Activated CD4-positive, alpha-beta memory T cell treated with anti-CD3 and anti-CD28 coated beads for 36 hours (primary cell): ENCODE measurements at places on chromosomes 1 and 21.

GRCh38 chr1:235597867-235598553, 51.6 kb downstream of the GNG4 start:
- DNase-seq, result no peak

DNA sequence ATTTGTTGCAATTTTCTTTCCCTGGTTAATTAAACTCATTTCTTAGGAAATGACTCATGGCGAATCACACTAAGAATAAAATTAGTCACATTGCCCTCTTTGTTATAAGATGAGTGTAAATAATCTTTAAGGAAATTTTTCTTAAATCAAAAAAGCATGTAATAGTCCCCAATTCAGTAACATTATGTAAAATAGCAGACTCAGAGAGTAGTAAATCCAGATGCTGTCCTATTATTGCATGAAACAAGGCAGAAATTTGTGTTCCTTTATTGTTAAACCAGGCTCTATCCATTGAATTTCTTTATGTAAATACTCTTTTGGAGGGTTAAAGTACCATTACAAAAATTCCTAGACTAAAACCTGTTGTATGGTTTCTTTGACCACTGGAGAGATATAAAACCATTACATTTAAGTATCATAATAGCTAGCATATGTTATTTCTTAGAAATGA, 154.5 kb upstream of the C1orf87 start:
- DNase-seq, result no peak

DNA sequence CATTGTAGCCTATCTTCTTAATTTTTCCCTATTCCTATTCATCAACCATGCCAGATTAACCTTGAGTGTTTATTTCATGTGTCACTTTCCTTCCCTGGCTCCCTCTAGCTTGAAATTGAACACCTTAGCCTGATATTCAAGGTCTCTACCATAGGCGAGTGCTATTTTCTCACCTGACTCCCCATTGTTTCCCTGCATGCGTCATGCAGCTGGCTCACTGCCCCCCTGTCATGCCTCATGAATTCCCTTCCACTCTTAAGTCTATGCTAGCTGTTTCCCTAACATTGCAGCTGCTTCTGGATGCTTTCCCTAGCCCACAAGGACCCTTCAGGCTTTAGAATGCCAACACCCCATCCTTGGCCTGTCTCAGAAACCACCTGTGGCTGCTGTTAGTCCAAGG, 56.7 kb upstream of the CD1D start:
- DNase-seq, result no peak

GRCh38 chr1:12596007-12596821, 21.8 kb downstream of the DHRS3 start:
- no peak for DNase-seq

DNA sequence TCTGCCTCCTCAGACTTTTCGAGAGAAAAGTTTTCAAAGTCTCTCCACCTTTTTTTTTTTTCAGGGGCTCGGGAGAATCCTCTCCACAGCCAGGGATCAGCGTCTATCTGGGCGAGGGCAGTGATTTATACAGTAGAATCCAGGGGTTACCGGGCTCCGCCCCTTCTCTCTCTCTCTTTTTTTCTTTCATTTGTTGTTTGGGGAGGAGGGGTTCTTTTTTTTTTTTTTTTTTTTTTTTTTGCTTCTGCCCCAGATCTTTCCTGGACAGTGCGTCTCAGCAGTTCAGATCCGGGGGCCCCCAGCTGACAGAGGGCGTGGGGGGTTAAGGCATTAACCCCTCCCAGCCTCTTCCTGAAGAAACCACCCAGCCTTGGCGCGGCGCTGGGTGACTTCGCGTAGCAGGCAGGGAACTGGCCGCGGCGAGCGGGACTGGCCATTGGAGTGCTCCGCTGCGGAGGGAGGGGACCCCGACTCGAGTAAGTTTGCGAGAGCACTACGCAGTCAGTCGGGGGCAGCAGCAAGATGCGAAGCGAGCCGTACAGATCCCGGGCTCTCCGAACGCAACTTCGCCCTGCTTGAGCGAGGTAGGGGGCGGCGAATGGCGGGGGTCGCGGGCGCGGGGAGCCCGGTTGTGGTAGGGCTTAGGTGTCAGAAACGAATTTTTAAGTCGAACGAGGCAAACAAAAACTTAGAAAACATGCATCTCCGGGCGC, at the start of gene S1PR1:
S1PR1 (plus strand) TSS at position 504 of the 713 bp plus-strand sequence. CDS start 1,966 bp downstream, outside the sequence.
- DNase-seq, result peak; percentile 88

DNA sequence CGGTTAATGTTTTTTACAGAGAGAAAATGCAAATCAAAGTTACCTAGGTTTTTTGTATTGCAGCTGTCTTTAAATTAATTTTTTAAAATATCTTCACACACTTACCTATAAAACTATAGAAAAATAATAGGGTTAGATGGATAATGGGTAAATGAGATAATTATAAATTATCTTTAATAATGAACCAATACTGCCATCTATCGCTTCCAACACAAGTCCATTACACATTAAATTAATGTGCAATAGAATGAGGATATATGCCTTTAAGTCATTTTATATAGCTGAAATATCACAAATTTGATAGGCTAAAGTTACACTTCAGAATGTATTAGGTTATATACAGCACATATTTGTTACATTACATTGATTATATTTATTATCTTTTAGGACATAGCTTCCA, 2212.8 kb downstream of the MRPL39 start:
- DNase-seq, result no peak

DNA sequence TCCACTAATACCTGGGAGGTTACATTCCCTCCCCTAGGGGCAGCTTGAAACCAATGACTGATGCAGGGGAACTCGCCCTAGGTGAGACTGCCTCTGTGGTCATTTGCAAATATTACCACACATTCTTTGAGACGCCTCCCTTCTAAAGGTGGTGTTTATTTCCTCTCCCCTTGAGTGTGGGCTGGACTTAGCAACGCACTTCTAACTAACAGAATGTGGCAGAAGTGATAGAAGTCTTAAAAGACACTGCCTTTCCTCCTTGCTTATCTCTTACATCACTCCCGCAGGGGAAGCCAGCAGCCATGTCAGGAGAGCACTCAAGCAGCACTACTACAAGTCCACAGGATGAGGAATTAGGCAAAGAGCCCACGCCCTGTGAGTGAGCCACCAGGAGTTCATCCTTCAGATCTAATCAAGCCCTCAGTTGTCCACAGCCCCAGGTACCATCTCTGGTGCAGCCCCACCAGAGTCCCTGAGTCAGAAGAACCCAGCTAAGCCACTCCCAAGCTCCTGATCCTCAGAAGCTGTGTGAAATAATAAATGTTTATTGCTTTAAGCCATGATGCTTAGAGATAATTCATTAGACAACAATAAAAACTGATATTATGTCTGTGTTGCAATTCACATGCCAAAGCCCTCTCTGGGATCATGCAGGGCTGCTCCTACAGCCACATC, 14.8 kb upstream of the MATN1 start:
- no peak for DNase-seq

DNA sequence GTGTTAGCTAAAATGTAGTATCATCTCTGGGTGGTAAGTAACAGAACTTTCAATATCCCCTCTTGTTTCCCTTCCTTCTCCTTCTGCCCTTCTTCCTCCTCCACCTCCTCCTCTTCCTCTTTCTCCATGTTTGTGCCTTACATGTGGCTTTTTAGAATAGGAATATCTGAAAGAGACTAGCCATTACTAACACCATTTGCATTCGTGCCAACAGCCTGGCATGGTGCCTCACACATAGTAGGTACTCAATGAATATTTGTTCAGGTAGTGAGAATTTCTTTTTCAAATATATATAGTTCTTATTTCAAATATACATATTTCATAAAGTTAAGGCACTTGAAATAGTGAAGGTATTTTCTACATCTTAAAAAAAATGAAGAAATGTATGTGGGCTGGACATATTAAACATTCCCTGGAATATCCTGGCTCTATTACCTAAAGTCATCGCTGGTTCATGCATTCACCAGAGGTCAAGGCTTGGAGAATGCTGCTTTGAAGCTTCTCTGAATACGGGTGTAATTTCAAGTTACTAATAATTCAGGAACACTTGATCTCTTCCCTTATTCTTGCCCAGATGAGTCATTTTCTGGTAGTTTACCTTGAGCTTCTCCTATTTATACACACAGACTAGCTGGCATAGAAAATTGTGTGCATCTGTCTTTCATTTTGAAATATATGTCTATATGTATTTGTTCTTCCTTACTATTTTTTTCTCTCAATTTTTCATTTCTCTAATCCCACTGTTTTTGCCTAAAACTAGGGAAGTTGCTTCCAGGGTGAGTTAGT, 319.4 kb downstream of the TGFB2 start:
- DNase-seq, result no peak

DNA sequence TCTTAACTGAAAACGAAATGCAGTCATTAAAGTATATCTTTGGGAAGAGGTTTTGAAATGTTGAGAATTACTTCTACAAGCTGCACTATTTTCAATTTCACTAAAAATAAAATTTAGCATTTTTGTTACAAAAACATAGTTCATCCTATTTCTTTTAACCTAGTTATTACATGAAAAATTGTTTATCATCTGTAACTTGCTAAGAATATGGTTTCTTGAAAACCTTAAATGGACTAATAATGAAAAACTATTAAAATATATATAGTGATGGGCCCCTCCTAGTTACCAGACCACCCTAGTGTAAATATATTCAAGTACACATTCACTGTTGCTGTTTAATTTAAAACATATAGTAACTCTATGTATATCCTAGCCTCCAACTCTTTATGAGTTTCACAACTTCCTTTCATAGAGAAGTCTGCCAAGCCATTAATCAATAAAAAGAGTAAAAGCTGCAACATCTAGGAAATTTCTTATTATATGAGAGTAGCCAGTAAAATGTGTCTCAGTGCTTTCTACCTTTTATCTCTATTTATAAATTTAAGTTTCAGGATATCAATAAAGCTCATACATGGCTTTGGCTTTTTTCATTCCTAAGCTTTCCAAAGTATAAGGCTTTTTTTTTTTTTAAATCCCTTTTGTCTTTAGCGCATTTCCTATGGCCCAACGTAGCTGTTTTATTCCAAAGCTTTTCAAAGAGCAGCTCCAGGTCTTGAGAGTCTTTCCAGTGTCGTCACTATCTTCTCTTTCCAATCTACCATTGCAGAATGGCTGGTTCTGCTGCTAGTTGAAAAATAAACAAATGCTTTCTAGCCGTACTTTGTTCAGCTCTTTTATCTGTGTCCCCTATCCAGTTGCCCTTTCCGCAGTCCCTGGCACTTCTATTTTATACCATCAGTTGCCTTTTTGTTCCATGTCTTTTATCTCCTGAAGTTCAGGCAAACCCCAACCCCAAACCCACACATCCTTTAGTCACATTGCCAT, 6.5 kb downstream of the IRF2BP2 start:
- no peak for DNase-seq

DNA sequence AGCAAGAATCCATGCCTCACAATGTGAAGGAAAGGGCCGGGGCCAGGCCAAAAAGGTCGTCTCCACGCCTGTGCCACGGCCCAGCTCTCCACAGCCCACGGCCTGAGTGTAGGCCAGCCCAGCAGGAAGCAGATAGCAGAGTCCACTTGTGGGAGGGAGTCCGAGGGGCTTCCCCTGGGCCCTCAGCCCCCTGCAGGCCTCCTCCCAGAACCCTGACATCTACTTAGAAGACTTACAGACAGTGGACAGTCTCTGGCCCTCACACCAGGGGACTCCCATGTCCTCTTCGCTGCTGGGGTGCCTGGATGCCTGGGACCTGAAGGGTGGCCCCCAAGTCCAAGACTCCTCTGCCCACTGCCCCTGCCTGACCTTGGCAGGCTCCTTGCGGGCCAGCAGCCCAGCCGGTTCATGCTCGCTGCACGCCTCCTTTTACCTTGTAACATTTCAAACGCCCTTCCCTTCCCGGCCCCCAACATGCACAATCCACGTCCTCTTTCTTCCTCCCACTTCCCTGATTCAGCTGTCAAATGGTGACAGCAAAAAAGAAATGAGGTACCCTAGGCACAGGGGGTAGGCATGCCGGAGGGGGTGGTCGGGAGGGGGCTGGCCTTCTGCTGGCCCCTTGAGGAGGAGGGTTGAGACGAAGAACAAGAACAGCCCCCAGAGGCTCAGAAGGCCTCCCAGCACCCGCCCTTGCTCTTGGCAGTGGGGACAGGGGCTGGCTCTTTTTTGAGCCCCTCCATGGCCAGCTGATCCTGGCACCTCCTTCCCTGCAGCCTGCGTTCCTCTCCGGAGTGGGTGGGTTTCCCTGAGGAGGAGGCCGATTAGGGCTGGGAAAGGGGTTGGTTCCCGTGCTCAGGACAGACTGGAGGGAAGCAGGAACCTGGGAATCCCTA, 997 bp upstream of the PTPN7 start:
- peak; percentile 27 for DNase-seq

GRCh38 chr1:71850936-71851335, 431.4 kb downstream of the NEGR1 start:
- no peak for DNase-seq

DNA sequence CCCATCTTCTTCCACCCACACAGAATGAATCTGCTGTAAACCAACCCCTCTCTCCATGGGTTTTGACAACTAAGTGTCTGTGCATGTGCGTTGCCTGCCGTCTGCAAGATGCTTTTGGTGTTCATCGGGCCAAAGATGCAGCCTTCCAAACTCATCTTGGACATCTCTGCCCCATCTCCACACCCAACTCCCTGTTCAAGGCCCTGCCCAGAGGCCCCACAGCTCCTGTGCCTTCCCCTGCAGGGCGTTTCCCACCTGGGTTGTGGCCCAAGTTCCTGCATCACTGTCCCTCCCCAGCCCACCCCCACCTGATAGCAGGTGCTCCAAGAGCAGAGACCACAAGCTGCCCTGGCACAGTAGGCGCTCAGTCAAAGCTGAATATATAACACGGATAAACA, 103.2 kb downstream of the BCAR3 start:
- DNase-seq, result no peak

DNA sequence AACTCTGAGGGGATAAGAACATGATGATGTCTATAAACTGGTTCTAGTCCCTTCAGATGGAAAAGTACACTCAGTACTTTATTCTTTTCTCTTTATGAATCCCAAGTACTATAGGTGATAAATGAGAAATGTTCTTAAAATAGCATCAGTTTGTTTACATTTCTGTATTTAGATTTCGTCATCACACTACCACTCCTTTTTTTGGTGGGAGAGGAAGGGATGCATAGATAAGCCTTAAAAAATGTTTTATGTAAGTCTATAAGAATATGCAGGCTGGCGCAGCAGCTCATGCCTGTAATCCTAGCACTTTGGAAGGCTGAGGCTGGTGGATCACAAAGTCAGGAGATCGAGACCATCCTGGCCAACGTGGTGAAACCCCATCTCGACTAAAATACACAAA, 144.8 kb downstream of the USP25 start:
- DNase-seq, result no peak

DNA sequence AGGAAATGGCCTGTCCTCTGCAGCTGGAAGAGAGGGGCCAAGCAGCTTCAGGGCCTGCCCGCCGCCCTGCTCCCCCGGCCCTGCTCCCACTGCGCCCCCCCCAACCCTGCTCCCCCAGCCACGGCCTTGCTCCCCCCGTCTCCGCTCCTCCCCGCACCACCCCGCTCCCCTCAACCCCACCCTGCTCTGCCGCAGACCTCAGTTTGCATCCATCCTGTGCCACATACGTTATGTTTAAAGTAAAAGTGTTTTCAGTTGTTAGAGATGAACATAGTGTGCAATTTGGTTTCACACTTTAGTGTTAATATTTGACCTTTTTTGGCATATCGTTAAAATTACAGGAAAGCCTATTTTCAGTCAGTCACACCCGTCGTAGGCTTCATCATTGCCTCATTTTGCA, 34.1 kb upstream of the DIP2A start:
- no peak for DNase-seq
